ENCODE measurements at places on chromosomes 6 and 20.

DNA sequence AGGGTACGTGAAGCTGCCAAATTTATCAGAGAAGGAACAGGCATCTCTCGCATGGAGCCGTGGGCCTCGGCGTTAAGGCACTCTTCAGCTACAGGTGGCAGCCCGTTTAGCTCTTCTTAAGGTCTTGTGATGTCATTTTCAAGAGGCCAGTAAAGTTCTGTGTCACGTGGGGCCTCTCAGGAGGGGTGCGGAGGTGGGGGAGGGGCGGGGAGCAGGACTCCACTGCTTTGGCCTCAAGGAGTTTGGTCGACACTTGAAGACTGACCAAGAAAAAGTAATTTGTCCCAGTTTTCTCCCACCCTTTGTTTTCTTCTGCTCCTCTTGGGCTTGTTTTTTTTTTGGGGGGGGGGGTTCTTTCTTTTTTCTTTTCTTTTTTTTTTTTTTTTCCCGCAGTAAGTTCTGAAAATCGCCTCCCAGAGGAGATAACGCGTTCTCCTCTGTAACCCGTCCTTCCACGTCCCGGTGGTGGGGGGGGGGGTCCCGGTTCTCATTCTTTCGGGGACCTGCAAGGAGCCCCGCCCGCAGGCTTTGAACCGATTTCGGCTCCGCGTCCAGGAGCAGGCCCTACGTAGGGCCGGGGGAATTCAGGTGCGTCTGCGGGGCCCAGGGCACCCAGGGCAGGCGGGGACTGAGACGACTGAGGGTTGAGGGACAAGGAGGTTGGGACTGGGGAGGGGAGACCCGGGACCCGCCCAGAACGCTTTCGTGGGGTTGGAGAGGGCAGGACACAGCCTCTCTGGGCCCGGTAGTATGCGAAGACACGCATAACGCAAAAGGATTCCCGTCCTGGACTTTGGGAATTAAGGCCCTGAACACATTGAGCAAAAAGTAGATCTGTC is 26.0 kb downstream of the GPX6 start:
- peak overlapping the region; percentile 78 for H3K27ac ChIP-seq
- H3K4me1 ChIP-seq = peaks cover 26% of the 10 kb centered on the region
- peak; percentile 52 for DNase-seq
- peaks cover 75% of the 10 kb centered on the region for H3K27me3 ChIP-seq
- H3K4me3 ChIP-seq = peak overlapping the region; percentile 78

DNA sequence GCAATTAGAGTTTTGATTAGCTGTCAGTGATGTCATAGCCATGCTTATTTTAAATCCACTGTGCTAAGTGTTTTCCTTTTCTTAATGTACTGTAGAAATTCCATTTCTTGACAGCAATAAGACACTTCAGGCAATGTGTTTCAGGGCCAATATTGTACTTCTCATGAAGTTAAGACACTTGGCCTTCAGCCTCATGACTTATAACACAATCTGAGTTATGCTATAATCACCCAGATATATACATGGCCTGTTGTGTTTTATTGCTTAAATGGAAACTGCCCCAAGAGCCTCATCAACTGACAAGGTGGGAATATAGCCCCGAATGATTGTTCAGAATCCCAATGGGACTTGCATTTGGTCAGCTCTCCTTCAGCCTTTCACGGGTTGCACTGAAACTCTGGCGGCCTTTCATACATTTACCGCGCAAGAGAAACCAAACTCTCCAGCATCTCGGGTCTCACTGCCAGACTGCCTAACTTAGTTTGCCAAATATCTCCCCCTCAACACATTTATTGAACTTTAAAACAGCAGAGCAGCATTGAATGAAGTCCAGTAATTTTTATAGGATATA is 44.2 kb upstream of the TBX18 start:
- no peaks in the 10 kb centered on the region for H3K4me1 ChIP-seq
- H3K4me3 ChIP-seq = no peak overlapping the region
- no peak overlapping the region for H3K27ac ChIP-seq

- peaks cover 5% of the 10 kb centered on the region for H3K4me1 ChIP-seq
- no peak overlapping the region for H3K27ac ChIP-seq
- DNase-seq = no peak
- peaks cover 15% of the 10 kb centered on the region for H3K27me3 ChIP-seq
- no peak overlapping the region for H3K4me3 ChIP-seq
These were observed 1320.1 kb upstream of the GJE1 start for GRCh38 chr6:140812636-140813035.

DNA sequence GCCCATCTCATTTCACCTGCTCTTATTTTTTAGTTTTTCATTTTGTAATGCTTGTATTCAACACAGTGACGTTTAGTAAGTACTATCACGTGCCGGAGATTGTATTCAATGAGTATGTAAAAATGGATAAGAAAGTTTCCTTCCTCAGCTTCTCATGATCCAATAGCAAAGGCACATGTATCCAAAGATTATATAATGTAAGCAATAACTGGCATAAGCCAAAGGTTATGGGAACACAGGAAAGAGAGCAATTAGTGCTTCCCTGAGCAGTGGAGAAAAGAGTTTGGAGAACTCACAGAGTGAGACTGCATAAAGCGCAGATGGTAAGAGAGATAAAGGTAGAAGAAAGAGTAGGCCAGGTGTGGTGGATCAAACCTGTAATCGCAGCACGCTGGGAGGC is 21.8 kb upstream of the LTV1 start:
- H3K27ac ChIP-seq = no peak overlapping the region
- H3K4me1 ChIP-seq = no peaks in the 10 kb centered on the region
- no peak for DNase-seq

- no peak for DNase-seq
- no peak overlapping the region for H3K4me3 ChIP-seq
- H3K36me3 ChIP-seq = no peaks in the 10 kb centered on the region
These were observed 470.2 kb downstream of the ADGRB3 start for GRCh38 chr6:69105288-69105687.

Measured in activated naive CD8-positive, alpha-beta T cell treated with anti-CD3 and anti-CD28 coated beads for 36 hours (primary cell).